ENCODE measurements at places on chromosomes 11 and 22. TPM values are rescaled to one million over a fixed set of nuclear protein-coding genes. Genes with fewer than 3 reads are reported as not detected.

DNA sequence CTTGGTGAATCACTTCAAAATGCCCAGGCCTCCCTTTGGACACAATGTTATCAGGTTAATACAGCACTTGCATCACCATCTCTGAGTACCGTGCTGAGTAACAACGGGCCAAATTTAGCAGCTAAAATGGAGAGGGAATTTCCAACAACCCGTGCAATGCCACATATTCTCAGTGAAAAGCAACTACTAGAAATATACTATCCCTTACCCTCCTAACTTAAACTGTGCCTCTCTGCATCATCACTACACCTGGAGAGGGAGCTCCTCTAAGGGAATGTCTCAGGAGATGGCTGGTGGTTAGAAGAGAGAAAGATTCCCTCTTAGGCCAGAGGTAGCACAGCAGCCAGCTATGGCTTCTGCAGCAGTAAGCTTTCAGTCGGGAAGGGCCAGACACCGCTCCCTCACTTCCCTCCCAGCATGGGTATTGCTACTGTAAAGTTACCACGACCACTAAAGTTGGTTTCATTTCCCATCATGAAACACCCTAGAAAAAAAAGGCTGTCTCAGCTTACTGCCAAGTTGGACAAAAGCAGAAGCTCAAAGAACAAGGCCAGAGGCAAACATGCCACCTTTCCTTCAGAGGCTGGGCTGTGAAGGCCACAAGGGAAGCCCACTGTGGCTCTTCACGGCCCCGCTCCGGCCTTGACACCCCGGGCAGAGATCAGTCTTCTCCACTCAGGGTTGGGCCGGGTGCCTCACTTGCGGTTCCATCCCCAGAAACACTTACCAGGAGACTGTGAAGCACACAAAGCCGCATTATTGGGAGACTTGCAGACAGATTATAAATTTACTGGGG is 3.9 kb downstream of the MAML2 start:
- peak; percentile 45 for DNase-seq

DNA sequence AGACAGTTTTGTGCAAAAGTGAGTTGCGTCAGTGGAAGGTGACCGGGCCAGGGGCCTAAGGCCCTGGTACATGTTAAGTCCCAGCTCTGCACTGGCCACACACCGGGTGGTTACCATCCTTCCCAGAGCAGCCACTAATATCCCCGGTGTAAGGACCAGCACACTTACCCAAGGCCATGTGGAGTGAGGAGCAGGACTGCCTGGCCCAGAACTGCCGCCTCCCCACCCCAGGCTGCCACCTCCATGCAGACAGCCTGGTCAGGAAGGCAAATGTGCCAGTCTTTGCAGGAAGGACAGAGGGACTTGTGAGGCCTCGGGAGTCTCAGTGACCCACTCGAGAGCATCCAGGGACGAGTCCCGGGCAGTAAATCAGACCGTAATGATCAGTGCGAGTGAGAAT is 102.9 kb downstream of the MORC2 start:
- no peak for DNase-seq

DNA sequence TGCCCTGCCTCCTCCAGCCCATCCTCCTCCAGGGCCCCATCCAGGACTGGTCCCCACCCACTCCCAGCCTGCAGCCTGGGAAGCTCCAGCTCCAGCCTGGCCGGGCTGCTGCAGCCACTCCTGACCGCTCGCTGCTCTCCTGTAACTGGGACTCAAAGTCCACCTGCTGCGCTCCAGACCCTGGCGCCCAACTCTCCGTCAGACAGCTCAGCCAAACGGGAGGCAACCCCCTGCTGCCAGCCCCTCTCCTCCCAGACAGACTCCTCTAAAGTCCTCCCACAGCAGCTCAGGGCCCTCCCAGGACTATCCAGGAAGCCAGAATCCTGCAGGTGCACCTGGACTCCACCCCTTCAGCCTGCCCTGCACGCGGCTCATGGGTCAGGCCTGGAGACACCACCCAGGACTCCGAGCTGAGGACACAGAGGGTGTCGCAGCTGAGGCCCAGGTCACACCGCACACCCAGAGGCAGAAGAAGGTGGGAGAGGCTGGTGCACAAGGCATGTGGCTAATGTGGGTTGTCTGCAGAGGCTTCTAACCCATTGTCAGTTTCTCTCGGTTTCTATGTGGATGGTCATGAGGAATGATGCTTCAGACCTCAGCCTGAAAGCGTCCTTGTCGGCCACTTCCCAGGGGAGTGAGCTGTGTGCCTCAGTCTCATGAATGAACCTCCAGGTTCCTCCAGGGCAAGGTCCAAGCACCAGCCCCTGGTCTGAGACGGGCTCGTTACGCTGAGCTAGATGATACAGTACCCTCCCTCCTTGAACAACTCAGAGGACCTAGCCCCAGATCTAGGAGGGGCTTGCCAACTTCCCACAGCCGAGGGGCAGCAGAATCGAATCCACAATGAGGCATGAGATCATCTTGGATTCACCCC is 1514.8 kb downstream of the TBC1D22A start:
- DNase-seq: peak; percentile 63

- peak; percentile 42 for DNase-seq
Observed at GRCh38 chr22:22954656-22955055, 67.0 kb downstream of the IGLL5 start.

Gene HORMAD2
- total RNA-seq: not detected

Gene GPR83
- total RNA-seq: 0.08 TPM

Gene IGLL5
- total RNA-seq: 5.5 TPM
